Urinary bladder (tissue), 4 donors: ENCODE measurements at places on chromosomes 16 and 17. TPM values are rescaled to one million over a fixed set of nuclear protein-coding genes. Genes with fewer than 3 reads are reported as not detected.

CCDC144A gene
- 1.3 TPM for polyA plus RNA-seq

GRCh38 chr16:89270666-89271345, 53.3 kb downstream of the ZNF778 start:
- no peak for DNase-seq

GRCh38 chr16:19179546-19180490, 11.8 kb downstream of the SYT17 start:
- DNase-seq = no peak

GRCh38 chr16:48384520-48385252, 527 bp downstream of the SIAH1 start:
- no peak for DNase-seq

DNA sequence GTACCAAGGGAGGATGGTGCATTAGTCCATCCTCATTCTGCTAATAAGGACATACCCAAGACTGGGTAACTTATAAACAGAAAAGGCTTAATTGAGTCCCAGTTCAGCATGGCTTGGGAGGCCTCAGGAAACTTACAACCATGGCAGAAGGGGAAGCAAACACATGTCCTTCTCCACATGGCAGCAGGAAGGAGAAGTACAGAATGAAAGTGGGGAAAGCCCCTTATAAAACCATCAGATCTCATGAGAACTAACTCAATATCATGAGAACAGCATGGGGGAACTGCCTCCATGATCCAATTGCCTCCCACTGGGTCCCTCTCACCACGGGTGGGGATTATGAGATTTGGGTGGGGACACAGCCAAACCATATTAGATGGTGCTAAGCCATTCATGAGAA, 84.5 kb downstream of the SEC14L1 start:
- no peak for DNase-seq

GRCh38 chr16:28146536-28146935, 65.2 kb downstream of the XPO6 start:
- no peak for DNase-seq

- DNase-seq = no peak
These were observed 1.6 kb upstream of the KRT34 start for GRCh38 chr17:41383690-41384089.

DNA sequence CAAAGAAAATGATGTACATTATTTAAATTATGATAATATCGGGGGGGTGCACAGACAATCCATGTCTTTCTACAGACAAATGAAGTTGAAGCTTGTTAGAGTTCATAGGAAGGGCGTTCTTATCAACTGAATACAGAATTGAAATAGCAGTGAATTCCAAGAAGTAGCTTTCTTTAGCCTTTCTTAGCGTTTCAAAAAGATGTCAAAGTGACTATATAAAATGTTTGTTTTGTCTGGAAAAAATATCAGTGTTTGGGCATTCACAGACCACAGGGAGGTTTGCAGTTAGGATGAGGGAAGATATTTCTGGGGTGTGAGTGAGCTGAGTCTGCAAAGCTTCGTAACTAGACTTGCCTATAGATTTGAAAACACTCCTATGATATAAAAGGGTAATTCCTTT, 55.0 kb downstream of the STX8 start:
- DNase-seq = no peak

DNA sequence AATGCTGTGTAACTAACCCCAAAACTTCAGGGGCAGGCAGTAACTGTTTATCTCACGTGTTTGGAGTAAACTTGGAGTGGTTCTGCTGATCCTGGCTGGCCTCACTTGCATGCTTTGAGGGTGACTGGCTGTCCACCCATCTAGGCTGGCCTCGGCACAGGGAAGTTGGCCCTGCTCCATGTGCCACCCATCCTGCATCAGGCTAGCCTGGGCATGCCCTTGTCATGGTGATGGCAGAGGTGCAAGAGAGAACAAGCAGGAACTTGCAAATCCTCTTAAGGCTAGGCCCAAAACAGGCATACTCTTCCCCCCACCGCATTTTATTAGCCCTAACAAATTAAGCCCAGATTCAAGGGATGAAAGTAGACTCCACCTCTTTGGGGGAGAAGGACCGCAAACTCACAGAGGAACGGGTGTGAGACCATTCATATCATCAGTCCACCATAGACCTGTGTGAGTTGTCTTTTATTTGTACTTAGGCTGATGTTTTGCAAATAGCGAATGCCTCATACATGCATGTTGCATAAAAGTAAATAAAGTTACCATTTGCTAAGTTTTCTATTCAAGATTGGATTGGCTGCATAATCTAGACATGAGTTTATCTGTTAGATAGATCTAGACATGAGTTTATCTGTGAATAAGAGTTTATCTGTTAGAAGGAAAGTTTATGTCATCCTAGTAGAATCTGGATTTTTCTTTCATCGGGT, 221.0 kb downstream of the CCDC182 start:
- no peak for DNase-seq

MMP2 gene
- 430 TPM for polyA plus RNA-seq

KRT12 gene
- not detected for polyA plus RNA-seq

MAP3K14 gene
- 15.6 TPM for polyA plus RNA-seq

ADCY7 gene
- 8.9 TPM for polyA plus RNA-seq

MFSD11 gene
- 16.6 TPM for polyA plus RNA-seq

PRSS33 gene
- polyA plus RNA-seq = not detected

GRCh38 chr17:7047566-7047965, 3.7 kb upstream of the SLC16A11 start:
- no peak for DNase-seq

DNA sequence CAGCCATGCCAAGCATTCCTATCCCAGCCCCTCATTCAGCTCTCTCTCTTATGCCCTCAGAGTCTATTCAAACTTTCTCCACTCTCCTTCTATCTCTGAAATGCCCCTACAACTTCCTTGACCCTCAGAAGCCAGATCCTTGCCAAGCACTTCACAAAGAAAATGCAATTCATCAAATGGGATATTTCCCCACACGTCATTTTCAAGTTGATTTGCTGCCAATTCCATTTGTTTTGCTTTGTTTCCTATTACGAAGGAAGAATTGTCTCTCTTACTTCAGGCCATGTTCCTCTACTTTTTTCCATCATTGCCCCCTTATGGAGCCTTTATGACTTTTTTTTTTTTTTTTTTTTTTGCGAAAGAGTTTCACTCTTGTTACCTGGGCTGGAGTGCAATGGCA, 9.2 kb upstream of the ALOX12 start:
- no peak for DNase-seq

SLC6A2 gene
- polyA plus RNA-seq = 0.27 TPM

DNA sequence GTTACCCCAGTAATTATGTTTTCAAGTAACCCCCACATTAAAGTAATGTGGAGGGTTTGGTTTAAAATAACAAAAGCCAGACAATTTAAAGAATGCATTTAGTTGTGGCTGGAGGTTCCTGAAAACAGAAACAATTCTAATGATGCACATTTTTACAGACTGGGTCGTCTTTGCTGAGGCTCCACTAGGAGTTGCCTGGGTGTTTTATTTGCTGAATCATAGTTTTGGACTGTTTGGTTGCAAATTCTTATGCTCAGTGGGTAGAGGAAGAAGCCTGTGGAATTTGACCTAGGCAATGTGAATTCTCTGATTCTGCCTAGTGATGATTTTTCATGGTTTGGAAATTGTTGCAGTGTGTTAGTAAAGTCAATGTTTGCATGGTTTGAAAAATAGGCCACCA, 16.3 kb downstream of the SHISA9 start:
- DNase-seq = no peak

- no peak for DNase-seq
These were observed 631 bp downstream of the TBL3 start for GRCh38 chr16:1972490-1972877.

GRCh38 chr16:23948949-23949411, 113.2 kb downstream of the PRKCB start:
- DNase-seq = no peak

- DNase-seq = no peak
These were observed 6.2 kb downstream of the GGA2 start for GRCh38 chr16:23504076-23504452.

TMC7 gene
- 3.4 TPM for polyA plus RNA-seq

DNA sequence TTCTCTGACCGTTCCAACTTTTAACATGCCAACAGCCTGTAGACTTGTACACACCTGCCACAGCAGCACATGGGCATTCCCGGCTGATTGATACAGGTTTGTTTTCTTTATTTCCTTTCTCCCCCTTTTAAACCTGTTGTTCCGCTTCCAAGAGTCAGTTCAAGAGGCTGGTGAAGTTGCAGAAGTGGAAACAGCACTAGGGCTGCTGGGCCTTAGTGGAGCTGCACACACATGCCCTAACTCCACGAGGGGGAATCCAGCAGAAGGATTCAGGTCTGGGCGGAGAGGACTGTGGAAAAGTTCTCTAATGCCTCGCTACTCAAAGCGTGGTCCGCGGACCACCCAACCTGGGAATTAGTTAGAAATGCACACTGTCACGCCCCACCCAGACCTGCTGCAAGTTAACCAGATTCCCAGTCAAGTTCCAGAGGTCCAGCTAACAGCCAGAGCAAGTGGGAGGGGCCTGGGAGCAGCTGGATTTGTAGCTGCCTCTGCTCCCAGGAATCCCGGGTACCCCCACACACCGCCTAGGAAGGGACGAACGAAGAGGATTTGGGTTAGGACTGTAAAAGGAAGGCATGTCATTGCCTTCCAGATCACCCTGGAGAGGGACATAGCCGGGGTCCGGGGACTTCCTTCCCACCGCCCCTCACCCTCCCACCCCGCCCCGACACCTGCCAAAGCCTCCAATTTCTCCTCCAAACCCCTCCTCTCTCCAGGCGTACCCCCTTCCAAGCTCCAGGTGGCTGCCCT, 542 bp downstream of the SLC39A11 start:
- peak; percentile 33 for DNase-seq

KCTD2 gene
- polyA plus RNA-seq = 29.1 TPM

MPP3 gene
- 5.4 TPM for polyA plus RNA-seq

GRCh38 chr16:68287276-68288251, 23.2 kb downstream of the SLC7A6OS start:
- no peak for DNase-seq
